ENCODE measurements at places on chromosomes 1 and 21.
A peak's percentile ranks its signal among the peaks of the same experiment; 100 is the strongest.

- DNase-seq: no peak
Observed at GRCh38 chr1:168372307-168372706, 91.6 kb downstream of the TBX19 start.

DNA sequence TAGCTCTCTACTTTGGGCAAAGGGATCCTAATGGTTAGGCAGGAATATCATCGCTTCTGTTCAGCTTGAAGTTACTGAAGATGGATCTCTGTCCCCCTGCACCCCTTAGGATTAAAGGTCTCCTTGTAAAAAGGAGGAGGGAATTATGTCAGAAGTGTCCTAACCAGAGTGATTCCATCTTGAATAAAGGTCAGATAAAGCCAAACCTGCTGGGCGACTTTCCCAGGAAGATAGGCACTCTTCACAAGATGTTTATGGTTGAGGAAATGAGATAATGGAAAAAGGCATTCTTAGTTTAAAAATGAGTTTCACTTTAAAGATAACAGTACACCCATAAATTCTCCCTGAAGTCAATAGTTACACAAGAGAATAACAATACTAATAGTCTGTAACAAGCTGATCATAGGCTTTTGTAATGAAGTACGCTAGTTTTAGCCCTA is 1.7 kb upstream of the NENF start:
- DNase-seq: no peak

DNA sequence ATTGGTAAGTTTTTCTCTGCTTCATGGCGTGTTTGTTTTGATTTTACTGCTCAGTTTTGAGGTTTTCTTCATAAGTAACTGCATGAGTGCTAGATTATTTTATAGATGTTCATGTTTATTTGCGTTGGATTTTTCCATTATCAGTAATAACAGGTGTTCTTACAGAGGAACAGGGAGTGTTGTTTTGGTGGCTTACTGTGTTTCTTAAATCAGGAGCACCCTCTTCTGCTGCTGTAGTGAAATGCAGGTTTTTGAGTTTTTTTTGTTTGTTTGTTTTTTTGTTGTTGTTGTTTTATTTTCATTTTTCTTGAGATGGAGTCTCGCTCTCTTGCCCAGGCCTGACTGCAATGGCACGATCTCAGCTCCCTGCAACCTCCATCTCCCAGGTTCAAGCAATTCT is 32.6 kb downstream of the CTBS start:
- DNase-seq: peak; percentile 5

- DNase-seq: no peak
Observed at GRCh38 chr1:65946960-65947359, 154.3 kb downstream of the PDE4B start.

GRCh38 chr1:203325026-203325417 is 19.7 kb downstream of the BTG2 start:
- DNase-seq: peak; percentile 73

DNA sequence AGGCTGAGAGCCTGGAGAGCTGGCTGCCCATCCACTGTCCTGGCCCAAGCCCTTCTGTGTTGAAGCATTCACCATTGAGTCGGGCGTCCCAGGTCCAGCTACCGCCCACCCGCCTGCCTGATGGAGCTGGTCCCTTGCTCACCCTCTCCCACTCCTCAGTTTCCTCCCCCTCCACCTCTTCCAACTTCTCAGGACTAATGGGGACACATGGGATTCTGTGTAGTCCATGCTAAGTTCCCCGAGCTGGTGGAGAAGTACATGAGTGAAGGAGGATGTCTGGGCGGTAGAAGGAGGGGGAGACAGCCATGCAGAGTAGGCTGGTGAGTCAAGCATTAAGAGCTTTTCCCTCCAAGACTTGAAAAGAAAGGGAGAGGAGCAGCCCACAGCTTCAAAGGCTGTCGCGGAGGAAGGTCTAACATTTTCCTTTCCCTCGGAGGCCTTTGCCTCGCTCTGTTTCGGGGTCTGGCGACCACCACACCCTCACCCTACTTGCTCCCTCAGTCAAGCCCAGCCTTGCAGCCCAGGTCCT is 561 bp downstream of the SLC26A9 start:
- no peak for DNase-seq

GRCh38 chr1:162003830-162004215 is 19.8 kb downstream of the OLFML2B start:
- no peak for DNase-seq

- no peak for DNase-seq
Observed at GRCh38 chr1:93567255-93567918, 114.2 kb downstream of the BCAR3 start.

DNA sequence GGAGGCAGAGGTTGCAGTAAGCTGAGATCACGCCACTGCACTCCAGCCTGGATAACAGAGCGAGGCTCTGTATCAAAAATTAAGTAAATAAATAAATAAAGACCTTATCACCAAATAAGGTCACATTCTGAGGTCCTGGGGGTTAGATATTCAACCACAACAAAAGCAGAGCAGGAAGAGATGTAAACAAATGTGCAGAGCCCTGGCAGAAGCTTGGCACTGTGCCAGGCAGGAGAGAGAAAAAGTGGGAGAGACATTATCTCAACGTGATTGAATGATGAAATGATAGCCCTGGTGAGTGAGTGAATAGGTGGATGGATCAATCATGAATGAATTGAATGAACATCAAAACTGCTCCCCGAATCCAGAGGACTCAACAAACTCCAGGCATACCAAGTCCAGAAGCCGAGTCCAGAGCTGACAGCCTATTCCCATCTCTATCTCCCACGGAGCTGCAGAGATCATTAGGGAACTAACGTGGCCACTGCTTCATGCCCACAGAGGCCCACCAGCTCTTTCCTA is 150.7 kb downstream of the TOMM20 start:
- DNase-seq: peak; percentile 51
